Sciatic nerve (tissue), 2 donors: ENCODE measurements at places on chromosomes 3 and 15. TPM values are rescaled to one million over a fixed set of nuclear protein-coding genes. Genes with fewer than 3 reads are reported as not detected.

DNA sequence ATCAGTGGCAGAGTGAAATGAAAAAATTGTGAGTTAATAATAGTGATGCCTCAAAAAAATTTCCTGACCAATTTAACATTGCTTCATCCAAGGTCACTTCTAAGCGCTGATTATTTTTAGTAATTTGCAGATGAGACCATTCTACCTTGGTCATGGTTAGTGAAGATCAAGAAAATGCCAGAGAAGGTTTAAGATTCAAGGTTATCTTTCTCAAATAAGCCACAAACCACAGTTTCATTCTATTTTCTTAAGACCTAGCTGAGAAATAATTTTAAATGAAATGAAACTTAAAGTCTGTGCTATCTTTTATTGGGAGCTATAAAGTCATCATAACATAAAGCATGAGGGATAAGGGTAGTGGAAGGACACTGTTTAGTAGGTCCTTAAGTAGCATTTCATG lies 353.9 kb upstream of the NAALADL2 start:
- no peak for DNase-seq

- DNase-seq, result no peak
Observed at GRCh38 chr3:133384331-133385027, 15.4 kb upstream of the BFSP2 start.

DNA sequence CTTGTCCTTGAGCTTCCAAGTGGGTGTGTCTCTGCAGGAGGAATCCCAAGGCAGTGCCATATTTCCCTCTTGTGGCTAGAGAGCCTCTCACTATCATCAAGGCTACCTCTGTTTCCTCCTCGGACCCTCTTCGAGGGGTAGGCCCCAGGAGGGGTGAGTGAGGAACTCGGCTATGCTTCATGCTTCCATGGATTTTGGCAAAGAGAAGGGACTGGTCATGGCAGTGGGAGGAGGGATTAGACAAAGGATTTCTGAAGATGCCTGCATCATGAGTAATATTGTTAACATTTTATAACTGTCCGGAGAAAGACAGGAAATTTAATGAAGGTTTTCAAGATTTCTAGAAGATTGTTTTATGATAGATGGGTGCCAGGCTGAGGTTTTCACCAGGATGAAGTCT lies 241.5 kb downstream of the CLSTN2 start:
- DNase-seq, result no peak

GRCh38 chr3:184092199-184092598 lies 4.7 kb upstream of the HTR3E start:
- DNase-seq, result no peak

- DNase-seq, result no peak
Observed at GRCh38 chr15:92845126-92845508, 55.0 kb upstream of the CHD2 start.

GRCh38 chr15:38071211-38071972 lies 137.0 kb downstream of the TMCO5A start:
- no peak for DNase-seq

NR1I2 gene
- total RNA-seq, result not detected

CD80 gene
- 1.6 TPM for total RNA-seq

GALNT15 gene
- 54.4 TPM for total RNA-seq

GOLGA6D gene
- total RNA-seq, result 0.18 TPM

CD200 gene
- 23.8 TPM for total RNA-seq
